NCI-H2081 treated with DMSO at 0.1 percent for 48 hours (cell line): ENCODE measurements at places on chromosomes 6 and 20.

DNA sequence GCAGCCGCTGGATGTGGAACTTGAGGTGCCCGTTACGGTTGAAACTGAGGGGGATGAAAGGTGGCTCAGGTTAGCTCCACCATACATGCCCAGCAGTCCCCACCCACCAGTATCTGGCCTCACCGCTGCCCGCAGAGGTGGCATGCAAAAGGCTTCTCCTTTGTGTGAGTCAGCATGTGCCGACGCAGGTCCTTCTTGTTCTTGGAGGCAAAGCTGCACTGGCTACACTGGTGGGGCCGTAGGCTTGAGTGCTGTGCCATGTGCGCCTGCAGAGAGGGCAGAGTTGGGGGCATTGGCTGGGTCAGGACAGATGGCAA, 15.8 kb downstream of the PCIF1 start:
- no peak for DNase-seq

- DNase-seq = no peak
These were observed 89.3 kb downstream of the HTR1B start for GRCh38 chr6:77373955-77374354.

DNA sequence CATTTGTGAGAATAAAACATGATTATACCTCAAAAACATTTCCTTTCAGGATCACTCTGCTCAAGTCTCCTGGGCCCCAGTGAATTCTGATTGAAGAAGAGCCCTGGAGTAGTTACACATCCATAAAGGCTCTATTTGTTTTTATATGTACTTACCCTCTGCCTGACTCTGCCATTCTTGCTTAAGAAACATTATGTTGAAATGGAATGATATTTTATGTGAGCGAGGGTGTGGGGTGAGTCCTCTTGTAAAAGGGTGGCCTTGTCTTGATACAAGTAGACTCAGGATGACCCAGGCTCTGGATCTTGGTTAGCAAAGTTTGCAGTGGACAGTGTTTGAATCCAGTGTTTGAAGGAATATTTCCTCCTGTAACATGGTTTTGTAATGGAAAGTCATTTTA, 215.4 kb upstream of the PREP start:
- DNase-seq = no peak

GRCh38 chr20:44180814-44181213, 6.2 kb downstream of the JPH2 start:
- DNase-seq = no peak

DNA sequence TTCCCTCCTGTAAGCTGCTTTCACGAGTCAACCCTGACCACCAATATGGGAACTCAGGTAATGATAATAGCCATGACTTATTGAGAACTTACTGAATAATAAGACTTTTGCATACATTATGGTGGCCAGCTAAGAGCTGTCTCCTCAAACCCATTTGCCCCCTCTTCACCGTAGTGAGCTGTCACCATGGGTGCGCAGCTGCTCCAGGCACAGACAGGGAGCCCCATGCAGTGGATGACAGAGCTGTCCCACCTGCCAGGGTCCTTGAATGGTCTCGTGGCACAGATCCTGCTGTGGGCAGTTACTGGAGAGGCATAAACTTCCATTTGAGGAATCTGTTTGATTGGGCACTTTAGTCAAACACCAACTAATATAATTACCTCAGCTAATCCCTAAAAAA, 1.9 kb downstream of the SLC22A16 start:
- DNase-seq = no peak

DNA sequence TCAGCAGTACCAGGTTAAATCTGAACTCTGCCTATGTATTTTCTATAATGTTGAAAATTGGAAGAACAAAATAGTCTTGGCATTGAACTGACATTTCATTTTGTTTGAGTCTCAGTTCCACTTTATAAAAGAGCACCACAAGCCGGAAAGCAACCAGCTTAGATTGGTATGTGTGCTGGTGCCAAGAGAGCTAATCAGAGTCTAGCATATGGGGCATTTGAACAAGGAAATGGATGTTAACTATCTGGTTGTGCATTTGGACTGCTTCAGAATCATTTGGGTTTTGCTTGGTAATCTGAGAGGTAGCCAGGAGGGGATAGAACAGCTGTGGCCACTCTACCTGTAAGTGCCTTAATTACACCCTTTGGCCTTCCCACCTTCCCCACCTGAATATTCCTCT, 184.8 kb downstream of the GRIK2 start:
- DNase-seq = peak; percentile 77
